Mesenchymal stem cell (in vitro differentiated cells and primary cell): ENCODE measurements at places on chromosomes 16 and 17.

GRCh38 chr16:88334778-88335720 lies 47.7 kb upstream of the ZNF469 start:
- DNase-seq, result no peak

GRCh38 chr17:65181237-65182061 lies 44.3 kb downstream of the RGS9 start:
- DNase-seq, result no peak

- no peak for DNase-seq
Measured at GRCh38 chr16:7343243-7343642, 10.6 kb downstream of the RBFOX1 start.

- DNase-seq, result peak; percentile 32
Measured at GRCh38 chr17:80783486-80783885, 208.2 kb upstream of the CHMP6 start.

DNA sequence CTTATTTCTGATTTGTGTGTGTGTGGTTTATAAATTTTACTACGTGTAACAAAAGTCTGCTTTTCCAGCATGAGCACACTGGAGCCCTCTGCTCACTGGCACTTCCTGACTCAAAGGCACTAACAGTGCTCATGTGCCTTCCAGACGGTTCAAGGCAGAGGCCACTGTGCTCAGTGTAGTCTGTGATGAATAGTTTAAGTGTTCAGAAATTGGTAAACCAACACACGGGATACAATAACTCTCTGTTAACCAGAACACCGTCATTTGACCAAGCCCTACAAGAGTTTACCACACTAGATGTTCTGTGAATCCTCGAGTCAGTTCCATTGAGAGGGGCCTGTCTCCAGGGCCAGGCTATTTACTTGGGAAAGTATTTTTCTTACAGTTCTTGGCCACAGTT lies 191.9 kb downstream of the MRTFB start:
- no peak for DNase-seq

- no peak for DNase-seq
Measured at GRCh38 chr17:56434610-56435009, 158.9 kb upstream of the NOG start.

GRCh38 chr17:43021741-43022512 lies at the start of gene VAT1:
Gene VAT1 (minus strand): TSS chr17:43022385. CDS start chr17:43022322, 63 bp downstream.
- peak; percentile 86 for DNase-seq

- DNase-seq, result no peak
Measured at GRCh38 chr17:58367461-58367860, 15.5 kb upstream of the SUPT4H1 start.

DNA sequence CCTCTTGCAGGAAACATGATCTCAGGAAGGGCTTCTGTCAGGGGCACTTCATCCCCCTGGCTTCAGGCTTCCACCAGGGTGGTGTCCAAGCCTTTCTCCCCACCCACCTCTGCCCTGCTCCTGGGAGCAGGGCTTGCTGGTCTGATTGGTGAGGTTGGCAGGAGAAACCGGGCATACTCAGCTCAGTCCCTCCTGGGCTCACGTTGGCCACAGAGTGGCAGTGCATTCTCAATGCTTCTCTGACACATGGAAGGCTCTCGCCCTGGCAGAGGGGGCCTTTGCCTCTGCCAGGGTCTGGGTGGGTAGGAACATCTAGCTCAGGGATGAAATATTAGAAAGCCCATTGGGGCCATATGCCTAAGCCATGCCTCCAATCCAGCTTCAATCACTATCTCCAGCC lies 142.8 kb downstream of the AXIN2 start:
- DNase-seq, result no peak

GRCh38 chr16:12025472-12025871 lies 48.9 kb downstream of the SNX29 start:
- no peak for DNase-seq

DNA sequence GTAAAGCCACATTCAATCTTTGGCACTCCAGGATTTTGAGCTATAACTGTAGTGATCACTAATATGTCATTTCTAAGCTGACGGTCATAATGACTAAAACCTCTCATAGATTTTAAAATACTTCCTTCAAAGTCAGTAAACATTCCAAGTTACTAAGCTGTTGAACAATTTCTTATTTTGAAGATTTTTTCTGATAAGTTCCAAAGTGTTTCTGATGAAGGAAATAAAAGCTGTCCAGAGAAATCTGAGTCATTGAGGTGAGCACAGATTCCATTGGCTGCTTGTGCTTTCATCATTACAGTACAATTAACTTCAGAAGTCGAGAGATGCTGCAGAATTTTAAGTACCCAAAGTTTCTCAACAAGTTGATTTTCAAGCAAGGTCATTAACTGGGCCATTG lies 23.9 kb downstream of the NLRC5 start:
- no peak for DNase-seq
